ENCODE measurements at places on chromosomes 3 and 15. TPM values are rescaled to one million over a fixed set of nuclear protein-coding genes. Genes with fewer than 3 reads are reported as not detected.

HLTF gene
- 22.3 TPM for total RNA-seq

DNA sequence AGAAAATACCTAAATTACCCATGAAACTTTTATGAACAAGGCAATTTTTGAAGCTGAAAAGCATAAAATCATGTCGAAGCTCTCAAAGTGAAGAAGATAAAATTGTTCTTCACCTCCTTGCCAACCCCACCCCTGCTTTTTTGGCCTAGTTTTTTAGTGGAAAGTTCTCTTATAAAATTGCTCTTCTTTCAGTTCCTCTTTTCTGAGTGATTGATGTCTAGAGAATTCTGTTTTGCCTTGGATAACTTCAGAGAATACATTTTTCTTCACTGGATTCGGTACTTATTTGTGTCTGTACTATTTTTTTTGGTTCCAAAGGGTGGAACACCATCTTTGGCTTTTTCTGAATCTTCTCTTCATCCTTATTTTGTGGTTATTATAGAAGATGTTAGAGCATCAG is 25.0 kb upstream of the PYDC2 start:
- DNase-seq = no peak
- H3K36me3 ChIP-seq = no peaks in the 10 kb centered on the region
- H3K27ac ChIP-seq = no peak overlapping the region
- no peak overlapping the region for H3K4me3 ChIP-seq
- H3K27me3 ChIP-seq = no peaks in the 10 kb centered on the region

ONECUT1 gene
- total RNA-seq = not detected

DNA sequence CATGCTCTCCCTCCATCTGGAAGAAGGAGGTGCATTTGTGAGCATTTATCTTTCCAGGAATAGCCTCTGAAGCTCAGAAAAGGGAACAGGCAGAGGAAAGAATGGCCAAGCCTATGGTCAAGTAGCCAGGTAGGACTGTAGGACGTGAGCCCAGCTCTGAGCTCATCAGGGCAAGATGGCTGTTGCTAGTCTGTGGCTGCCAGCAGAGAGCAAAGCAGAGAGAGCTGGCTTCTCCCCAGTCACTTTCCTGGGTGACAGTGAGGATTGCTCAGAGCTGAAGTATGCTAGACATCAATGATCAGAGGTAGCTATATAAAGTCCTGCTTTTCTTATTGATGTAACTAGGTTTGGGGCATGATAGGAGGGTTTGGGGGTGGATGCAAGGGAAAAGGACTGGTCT is 146.1 kb upstream of the SLC24A5 start:
- no peak overlapping the region for H3K27ac ChIP-seq
- no peak for DNase-seq
- no peaks in the 10 kb centered on the region for H3K27me3 ChIP-seq
- H3K36me3 ChIP-seq = no peaks in the 10 kb centered on the region
- H3K4me3 ChIP-seq = no peak overlapping the region
- H3K4me1 ChIP-seq = no peaks in the 10 kb centered on the region

- no peak for DNase-seq
- H3K4me3 ChIP-seq = no peak overlapping the region
- H3K27ac ChIP-seq = no peak overlapping the region
- no peaks in the 10 kb centered on the region for H3K36me3 ChIP-seq
These were observed 121.6 kb downstream of the TMEM108 start for GRCh38 chr3:133159498-133160475.

DNA sequence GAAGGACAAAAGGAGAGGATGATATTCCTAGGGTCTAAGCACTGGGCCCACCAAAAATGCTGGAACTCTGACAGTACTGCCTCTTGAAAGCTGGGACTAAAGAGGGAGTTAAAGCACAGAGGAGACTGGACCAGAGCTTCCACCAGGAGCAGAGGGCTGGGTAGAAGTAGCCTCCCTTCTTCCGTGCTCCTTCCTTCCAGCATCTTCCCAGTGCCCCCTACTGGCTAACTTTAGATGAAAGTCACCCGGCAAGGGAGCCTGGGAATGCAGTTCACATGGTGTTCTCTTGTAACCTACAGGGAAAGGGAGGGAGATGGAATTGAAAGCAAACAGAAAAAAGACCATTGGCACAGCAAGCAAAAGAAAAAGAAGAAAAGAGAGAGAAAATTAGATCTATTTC is 106.1 kb upstream of the COL8A1 start:
- H3K4me1 ChIP-seq = no peaks in the 10 kb centered on the region
- H3K27me3 ChIP-seq = peaks cover 2% of the 10 kb centered on the region
- H3K4me3 ChIP-seq = no peak overlapping the region
- no peak overlapping the region for H3K27ac ChIP-seq
- H3K36me3 ChIP-seq = no peaks in the 10 kb centered on the region

DNA sequence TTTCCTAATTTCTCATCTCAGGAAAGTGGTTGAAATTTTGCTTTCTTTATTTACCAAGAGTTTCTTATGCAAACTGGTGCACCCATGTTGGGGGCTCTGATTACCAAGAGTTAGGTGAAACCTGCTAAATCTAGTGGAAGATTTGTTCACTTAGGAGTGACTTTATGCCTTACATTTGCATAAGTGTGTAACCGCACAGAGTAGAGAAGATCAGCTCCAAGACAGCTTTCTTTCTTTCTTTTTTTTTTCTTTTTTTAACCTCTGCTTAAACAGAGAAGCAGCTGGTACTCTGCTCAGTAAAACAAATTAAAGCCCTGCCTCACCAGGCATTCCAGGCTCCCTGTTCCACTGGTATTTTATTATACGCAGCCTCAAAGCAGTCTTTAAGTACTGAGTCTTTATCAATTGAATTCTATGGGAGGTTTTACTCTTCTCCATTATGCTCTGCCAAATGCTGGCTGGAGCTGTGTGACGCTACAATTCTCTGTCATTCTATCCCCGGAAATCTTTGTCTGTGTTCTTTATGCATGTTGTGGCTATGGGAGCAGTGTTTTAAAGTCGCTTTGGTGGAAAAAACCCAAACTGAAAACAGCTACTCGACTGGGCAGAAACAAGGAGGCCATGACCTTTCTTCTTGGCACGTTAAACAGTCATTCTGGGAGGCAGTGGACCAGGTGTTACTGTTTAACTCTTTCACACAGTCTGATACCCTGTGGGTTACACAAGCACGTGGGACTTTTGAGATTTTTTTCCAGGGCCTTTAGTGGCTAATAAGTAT is 55.2 kb upstream of the GBE1 start:
- no peak overlapping the region for H3K27ac ChIP-seq
- peaks cover 1% of the 10 kb centered on the region for H3K27me3 ChIP-seq
- no peak overlapping the region for H3K4me3 ChIP-seq

RAD51 gene
- 67.1 TPM for total RNA-seq

GP9 gene
- not detected for total RNA-seq

- H3K4me3 ChIP-seq = no peak overlapping the region
- no peak overlapping the region for H3K27ac ChIP-seq
- H3K4me1 ChIP-seq = no peaks in the 10 kb centered on the region
These were observed 152.3 kb downstream of the LRRC28 start for GRCh38 chr15:99403597-99403996.
